SJSA1 (cell line): ENCODE measurements at places on chromosomes 7 and 10.

DNA sequence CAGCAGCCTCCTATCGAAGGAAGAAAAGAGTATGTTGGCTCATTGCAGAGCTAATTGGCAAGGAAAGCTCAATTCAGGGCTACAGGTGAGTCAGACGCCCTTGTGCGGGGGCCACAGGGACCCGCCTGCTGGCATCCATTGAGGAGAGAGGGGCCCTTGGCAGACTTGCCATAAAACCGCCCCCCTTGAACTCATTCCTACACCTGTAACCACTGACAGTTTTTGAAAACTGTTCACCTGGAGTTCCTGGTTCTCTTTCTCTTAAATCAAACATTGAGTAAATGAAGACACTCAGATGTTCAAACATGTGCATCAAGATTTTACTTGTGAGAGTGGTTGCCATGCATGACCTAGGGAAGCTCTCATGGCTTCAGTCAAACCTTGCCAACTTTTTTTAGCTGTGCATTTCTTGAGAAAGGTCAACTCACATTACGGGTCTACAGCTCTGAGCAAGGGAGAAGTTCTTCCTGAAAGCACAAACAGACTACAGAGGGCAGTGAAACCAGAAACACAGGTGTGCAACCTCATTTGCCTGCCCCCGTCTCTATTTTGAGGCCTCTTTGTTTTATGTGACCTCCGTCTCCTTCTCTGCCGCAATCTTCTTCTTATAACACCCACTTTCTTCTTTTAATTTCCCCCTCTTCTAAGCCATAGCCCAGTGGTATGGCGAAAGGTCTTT lies 87.8 kb downstream of the TBXAS1 start:
- no peak for DNase-seq

DNA sequence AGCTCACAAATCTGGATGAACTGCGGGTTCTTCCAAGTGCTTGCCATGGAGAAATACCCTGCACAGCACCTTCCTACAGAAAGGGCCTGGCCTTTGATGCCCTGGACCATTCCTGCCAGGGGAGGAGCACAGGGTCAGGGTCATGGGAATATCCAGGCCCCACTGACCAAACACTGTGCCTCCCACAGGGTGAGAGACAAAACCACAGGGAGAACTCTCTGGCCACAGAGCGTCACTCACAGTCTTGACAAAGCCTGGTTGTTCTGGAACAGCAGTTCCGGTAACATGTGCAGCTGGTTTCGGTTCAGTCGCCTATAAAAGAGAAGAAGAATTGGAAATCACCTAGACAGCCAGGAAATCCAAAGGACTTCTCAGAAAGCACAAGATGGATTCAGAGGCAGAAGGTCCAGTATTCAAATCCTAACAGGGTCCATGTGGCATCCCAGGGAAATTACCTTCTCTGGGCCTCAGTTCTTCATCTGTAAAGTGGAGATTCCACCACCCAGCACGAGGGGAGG lies 28.1 kb downstream of the SLIT1 start:
- no peak for DNase-seq

GRCh38 chr7:147332988-147333387 lies 1216.4 kb downstream of the CNTNAP2 start:
- DNase-seq = no peak

DNA sequence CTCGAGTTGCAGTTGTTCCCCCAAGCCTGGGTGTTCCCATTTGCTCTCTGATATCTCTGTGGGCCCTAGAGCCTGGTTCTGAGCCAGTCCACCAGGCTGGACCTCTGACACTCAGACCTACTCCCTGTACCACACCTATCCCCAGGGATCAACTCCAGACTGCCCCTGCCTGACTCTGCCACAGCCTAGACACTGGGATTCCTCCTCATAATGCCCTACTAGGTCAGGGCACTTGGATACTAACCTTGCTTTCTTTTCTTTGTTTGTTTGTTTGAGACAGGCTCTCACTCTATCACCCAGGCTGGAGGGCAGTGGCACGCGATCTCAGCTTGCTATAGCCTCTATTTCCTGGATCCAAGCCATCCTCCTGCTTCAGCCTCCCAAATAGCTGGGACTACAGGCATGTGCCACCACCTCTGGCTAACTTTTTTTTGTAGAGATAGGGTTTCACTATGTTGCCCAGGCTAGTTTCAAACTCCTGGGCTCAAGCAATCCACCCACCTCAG lies 30.8 kb upstream of the PDCD4 start:
- no peak for DNase-seq

DNA sequence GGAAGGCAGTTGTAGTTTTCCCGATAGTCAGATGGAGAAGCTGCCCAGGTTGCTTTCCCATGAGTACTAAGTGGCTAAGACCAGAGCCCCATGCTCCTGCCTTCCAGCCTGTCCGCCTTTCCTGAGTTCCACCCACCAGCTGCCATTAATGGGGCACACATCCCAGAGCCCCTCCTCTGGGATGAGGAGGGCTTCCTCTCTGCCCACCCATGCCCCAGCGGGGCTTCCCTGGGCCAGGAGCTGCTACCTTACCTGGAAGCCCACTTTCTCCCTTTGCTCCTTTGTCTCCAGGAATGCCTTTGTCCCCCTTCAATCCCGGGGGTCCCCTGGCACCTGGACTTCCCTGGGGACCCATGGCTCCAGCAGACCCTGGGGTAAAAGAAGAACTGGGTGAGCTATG lies 7.8 kb downstream of the SFTPD start:
- DNase-seq = no peak
